ENCODE measurements at places on chromosomes 12 and 14.

- no peak for DNase-seq
These were observed 87.3 kb downstream of the PHLDA1 start for GRCh38 chr12:75944097-75944904.

- no peak for DNase-seq
These were observed 120.2 kb upstream of the RFLNA start for GRCh38 chr12:124174451-124175348.

- DNase-seq: no peak
These were observed 6.2 kb upstream of the STXBP6 start for GRCh38 chr14:25055992-25056687.

DNA sequence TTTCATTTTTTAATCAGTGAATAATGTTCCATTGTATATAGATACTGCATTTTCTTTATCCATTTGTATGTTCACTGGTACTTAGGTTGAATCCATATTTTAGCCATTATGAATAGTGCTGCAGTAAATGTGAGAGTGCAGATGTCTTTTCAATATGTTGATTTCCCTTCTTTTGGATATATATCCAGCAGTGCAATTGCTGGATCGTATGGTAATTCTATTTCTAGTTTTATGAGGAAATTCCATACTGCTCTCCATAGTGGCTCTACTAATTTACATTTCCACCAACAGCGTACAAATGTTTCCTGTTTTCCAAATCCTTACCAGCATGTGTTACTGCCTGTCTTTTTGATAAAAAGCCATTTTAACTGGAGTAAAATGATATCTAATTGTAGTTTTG lies 288.5 kb upstream of the GARIN2 start:
- DNase-seq: no peak

Data from stimulated activated CD8-positive, alpha-beta memory T cell treated with anti-CD3 and anti-CD28 coated beads, Interleukin-4, amount 100 ng/mL, for 24 hours (primary cell).